Neural progenitor cell (in vitro differentiated cells): ENCODE measurements at places on chromosomes 16 and 17. TPM values are rescaled to one million over a fixed set of nuclear protein-coding genes. Genes with fewer than 3 reads are reported as not detected.
A peak's percentile ranks its signal among the peaks of the same experiment; 100 is the strongest.

DNA sequence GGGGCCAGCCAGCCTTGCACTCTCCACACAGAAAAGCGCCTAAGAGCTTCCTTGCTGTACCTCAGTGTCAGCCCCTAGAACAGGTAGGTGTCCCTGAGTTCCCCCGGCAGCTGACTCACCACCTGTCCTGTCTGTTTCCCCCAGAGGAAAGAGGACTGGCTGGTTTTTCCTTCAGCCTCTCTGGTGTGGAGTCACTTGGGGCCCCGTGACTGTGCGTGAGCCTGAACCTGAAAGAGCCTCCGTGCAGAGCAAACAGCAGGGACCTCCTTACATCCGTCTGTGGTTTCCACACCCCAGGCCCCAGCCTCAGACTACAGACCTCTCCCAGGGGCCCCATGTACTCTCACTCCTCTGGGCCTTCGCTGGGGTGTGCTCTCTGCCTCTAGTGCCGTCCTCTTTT, 87.8 kb downstream of the GNAO1 start:
- no peak for DNase-seq

DNA sequence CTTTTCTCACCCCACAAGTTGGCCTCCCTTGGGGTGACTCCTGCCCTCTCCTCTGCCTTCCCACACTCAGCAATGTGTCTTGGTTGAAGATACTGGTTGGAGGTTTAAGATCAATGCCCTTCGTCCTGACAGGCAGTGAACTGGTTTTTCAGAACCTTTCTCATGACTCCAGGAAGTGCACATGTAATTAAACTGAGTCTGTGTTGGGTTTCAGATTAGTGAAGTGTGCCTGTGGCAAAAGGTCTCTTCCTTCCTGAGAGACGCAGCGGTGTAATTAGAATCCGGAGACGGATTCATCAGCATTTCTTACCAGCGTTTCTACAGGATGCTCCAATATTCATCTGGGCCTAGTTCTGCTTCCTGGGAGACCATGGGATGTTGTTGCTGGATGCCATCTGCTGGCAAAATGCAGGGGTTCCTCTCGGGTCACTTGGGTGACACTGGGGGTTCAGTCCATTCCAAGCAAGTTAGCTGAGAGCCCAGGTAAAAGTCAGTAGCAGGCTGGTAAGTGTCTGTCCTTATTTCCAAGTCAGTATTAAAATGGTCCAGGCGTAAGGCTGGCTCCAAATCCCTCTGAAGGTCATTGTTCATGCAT, 233.3 kb downstream of the XYLT1 start:
- no peak for DNase-seq

- DNase-seq: no peak
Observed at GRCh38 chr17:46928467-46929261, 5.7 kb downstream of the GOSR2 start.

GRCh38 chr16:61005952-61006351, 1030.3 kb downstream of the CDH8 start:
- no peak for DNase-seq

- DNase-seq: no peak
Observed at GRCh38 chr17:7852262-7852670, 2.6 kb upstream of the TMEM88 start.

DNA sequence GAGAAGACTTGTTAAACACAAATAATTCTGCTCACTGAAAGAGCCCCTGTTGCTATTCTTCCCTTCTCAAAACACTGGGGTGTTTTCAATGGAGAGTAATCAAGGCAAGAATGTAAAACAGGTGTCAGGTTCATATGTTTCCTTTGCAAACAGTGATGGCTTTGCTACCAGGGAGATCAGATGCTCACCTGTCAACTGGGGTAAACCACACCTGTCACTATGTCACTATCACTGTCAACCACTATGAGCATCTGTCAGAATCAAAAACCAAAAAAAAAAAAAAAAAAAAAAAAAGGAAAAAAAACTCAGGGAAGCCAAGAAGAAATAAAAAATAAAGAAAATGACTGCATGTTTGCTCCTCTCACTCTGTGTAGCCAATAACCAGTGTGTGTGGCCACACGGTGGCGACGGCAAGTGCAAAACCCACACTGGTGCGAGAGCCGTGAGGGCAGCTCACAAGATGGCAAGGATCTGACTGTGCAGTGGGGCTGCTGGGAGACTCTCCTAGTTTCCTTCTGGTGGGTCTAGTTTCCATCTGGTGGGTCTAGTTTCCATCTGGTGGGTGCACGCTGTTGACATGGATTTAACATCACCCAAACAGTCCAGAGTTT, 22.7 kb downstream of the USP22 start:
- peak; percentile 29 for DNase-seq

DNA sequence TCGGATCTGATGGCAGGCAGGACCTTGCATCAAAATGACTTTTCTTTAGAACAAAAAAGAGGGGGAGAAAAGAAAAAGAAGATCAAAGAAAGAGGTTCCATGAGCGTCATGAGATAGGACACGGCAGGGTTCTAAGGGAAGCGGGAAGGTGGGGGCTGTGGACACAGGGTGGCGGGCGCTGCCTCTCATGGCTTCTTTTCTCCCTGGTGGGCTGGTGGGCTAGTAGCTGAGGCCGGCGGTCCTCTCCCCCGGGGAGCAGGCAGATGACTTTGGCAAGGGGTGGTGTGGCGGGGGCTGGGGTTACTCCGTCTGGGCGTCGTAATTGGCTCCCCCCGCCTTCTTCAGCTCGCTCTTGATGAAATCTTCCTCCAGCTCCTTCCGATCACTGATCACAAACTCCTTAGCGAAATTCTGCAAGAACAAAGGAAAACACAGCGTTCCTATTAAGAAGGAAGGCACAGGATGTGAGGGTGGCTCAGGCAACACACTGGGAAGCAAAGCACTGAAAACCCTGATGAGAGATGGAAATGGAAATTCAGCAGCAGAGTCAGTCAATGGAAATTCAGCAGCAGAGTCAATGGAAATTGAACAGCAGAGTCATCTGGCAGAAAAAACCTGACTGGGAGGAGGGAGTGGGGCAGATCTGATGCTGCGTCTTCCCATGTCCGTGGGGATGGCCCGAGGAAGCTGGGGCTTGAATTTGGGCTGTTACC, 51.2 kb downstream of the COTL1 start:
- DNase-seq: no peak

DNA sequence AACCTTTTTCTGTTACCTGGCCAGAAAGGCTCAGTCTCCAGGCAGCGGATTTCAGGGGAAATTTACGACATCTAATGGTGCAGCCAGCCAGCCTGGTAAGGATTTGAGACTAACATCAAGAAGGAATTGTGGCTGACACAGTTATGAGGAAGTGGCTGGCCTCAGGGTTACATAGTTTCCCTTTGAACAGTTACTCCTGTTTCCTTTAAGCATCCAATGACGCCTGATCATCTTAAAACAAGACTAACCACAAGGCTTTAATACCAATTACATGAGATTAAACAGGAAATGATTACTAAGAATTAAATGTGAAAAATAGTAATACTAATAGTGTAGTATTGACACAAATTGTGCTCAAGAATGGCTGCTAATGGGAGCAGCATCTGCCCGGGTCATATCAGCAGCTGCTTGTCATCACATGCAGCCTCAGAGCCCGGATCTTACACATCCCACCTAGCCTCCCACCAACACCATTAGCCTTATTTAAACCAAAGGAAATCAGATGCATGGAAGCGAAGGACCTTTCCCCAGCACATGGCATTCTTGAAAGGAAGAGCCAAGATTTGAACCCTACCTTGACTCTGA, 431.8 kb downstream of the PMP22 start:
- DNase-seq: no peak

GRCh38 chr17:72466199-72466598, 345.4 kb downstream of the SOX9 start:
- no peak for DNase-seq

Gene SLC6A4
- total RNA-seq: 0.25 TPM in 1 of 2 replicates, not detected in the other

Gene TMEM235
- 0.09 TPM in 1 of 2 replicates, not detected in the other for total RNA-seq

Gene TRAPPC2L
- 31.8 and 48.5 TPM in 2 replicates for total RNA-seq
